ENCODE measurements at places on chromosomes 7 and 10.

DNA sequence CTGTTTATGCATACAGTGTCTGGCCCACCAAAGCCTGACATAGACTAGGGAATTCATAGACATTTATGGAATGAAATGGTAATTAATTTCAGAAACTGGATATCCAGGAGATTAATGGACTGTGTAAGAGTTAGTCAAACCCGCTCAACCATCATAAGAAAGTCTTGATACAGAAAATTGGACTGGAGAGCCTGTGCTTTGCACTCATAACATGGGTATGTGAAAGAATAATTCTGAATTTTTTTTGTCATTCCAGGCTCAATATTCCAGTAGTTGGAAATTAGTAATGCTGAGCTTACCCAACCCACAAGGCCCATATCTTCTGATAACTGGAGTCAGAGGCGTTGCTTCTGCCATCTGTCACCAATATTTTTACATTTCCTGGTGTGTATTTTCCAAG, 799.7 kb upstream of the IGFBP3 start:
- no peak for DNase-seq

DNA sequence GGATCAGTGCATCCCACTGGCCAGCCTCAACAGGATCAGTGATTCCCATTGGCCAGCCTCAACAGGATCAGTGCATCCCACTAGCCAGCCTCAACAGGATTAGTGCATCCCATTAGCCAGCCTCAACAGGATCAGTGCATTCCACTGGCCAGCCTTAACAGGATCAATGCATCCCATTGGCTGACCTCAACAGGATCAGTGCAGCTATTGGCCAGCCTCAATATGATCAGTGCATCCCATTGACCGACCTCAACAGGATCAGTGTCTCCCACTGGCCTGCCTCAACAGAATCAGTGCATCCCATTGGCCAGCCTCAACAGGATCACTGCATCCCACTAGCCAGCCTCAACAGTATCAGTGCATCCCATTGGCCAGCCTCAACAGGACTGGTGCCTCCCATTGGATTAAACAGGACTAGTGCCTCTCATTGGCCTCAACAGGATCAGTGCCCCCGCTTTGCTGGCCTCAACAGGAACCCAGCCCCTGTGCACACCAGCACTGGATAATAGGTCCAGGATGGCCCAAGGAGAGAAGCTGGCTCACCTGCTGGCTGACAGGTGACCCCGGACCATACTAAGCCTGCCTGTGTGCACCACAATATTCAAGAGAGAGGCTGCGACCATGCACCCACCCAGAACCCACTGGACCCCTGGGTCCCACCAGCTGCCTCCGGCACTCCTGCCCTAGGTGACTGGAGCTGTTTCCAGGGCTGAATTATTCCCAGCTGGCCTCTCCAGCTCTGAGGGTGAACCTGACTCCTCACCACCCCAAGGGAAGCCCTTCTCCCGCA, 59.9 kb downstream of the PDGFA start:
- no peak for DNase-seq

GRCh38 chr7:69696686-69697685, 98.7 kb downstream of the AUTS2 start:
- DNase-seq: no peak

GRCh38 chr7:88395715-88396114, 89.0 kb upstream of the STEAP4 start:
- no peak for DNase-seq

- DNase-seq: no peak
Observed at GRCh38 chr10:127836176-127836575, 56.6 kb downstream of the CLRN3 start.

DNA sequence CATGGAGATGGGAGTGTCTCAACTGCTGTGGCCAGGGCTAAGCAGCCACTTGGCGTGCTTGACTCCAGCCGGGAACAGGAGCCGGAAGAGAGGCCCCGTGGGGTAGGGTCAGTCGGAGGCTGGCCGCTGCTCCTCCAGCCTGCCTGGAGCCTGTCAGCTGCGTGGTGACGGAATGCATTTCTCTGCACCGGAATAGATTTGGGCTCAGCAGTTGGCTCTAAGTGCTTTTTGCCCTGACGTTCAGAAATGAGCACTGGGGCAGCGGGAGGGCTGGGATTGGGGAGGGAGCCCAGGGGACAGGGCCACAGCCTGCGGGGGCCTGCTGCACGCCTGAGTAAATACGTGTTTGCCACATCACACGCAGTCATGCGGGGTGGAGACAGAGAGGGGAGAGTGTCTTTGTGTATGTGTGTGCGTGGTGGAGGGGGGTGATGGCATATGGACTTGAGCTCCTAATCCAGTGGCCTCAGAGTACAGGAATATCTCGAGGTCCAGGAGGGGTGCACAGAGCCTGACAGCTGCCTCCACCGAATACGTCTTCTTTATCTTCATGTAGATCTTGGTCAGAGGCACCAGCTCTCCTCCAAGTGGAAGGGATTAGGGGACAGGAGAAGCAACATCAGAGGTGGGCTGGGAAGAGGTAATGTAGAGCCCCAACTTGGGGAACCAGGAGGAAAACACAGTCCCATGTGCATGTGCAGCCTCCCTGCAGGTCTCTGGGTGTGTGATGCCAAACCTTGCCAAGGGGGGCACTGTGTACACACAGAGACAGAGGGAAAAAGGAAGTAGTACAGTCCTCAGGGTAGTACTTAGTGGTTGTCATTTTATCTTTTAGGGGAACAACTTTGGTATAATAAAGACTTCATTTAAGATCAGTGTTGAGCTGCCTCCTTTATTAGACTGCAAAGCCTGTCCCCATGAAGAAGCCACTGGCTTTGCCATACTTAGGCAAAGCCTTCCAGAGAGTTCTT, 151.4 kb downstream of the CDH23 start:
- DNase-seq: no peak

- DNase-seq: no peak
Observed at GRCh38 chr10:101228153-101228965, 904 bp downstream of the LBX1 start.

DNA sequence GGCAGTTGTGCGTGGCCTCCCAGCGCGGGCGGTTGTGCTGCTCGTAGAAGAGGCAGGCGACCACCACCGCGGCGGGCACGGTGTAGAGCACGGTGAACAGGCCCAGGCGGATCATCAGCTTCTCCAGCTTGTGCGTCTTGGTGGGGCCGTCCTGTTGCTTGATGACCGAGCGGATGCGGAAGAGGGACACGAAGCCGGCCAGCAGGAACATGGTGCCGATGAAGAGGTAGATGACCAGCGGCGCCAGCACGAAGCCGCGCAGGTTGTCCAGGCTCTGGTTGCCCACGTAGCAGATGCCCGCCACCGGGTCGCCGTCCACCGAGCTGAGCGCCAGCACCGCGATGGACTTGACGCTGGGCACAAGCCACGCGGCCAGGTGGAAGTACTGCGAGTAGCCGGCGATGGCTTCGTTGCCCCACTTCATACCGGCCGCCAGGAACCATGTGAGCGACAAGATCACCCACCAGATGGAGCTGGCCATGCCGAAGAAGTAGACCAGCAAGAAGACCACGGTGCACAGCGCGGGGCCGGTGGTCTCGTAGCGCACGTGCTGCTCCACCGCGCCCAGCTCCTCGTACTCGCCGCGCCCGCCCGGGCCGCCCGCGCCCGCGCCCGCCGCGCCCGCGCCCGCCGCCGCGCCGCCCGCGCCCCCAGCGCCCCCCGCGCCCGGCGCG, 2.2 kb downstream of the FZD8 start:
- DNase-seq: no peak

- DNase-seq: no peak
Observed at GRCh38 chr10:88236121-88236743, 346.9 kb downstream of the RNLS start.

GRCh38 chr7:155254018-155254417, 43.7 kb upstream of the INSIG1 start:
- DNase-seq: no peak

GRCh38 chr7:131225619-131226513, 101.8 kb upstream of the MKLN1 start:
- DNase-seq: no peak

DNA sequence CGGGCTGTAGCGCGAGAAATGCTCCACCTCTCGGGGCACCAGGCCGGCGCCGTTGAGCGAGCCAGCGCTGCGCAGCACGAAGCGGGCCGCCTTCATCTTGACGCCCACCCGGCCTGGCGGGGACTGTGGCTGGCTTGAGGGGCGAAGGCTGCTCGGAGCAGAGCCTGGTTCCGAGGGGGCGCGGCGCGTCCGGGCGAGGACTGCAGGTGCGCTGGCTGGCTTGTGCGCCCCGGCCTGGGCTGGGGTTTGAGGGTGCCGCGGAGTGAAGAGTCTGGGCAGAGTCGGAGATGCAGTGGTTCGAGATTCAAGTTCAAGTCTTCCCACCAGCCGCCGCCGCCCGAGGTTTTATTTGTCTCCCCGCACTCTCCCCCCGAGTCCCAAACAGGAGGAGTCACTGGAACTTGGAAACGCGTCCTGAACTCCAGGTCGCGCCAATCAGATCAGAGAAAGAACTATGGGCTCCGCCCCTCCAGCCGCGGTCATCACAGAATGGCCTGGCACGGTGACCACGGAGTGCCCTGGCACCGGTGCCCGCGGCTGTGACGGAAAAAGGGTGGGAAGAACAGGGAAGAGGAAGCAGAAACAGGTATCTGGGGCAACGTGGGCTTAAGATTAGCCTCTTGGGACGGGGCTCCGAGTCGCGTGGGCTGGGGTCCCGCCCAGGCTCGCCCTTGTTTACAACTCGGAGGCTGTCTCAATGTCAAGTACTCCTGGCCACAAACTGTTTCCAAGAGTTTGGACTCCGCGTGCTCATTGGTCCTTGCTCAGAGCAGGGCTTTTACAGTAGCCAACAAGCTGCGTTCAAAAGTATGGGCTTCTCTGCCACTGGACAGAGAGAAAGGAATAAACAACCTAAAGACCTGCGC, at the start of gene PDK4:
PDK4 (minus strand) TSS at position 319 of the 866 bp plus-strand sequence; CDS start at position 96, 223 bp downstream.
- DNase-seq: no peak

DNA sequence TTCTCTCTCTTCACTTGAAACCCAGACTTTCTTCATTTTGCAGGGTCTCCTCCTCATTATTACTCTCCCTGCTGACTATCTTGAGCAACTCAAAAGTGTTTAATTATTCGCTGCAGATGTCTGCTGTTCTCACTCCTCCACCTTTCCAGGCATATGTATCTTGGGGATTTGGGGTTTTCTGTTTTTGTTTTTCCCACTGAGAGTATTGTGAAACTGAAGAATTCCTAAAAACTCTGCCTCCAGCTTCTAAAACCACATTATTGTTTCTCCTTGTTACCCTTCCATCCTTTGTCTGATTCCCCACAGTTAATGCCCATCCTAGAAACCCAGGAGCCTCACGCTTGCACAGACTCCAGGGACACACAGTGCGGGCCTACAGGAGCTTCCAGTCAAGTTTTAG, 51.3 kb downstream of the WNT2 start:
- DNase-seq: no peak

DNA sequence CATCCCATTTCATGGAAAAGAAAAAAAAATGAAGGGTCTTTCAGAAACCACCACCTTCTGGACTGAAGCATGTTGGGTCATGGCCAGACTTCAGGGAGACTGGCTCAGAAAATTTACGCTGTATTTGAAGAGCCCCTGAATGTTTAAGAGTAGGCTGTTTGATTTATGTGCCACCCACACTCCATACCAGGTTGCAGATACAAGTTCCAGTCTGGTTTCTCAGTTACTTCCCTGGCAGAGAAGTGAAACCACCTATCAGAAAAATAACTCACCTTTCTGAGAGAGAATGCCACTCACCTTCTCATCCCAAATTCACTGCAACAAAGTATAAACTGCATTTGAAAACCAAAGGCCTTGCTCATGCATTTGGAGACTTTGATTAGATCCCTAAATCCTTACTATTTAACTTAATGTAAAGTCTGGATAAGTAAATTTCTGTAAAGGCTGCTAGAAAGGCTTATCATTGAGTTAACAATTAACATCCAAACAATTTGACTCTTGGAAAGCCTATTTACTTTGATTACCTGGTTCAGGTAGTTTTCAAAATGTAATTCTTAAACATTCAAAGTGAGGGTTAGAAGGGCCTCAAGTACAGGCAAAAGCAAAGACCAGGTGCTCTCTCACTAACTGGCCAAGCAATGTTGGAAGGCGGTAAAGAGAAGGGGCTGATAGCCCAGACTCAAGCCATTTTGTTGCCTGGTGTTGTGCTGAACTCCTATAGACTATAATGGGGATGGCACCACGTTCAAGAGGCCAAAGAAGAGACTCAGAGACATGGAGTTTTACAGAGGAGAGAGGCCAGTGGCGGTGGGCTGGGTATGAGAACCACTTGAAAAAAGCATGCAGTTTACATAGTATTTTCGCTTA, 12.8 kb upstream of the ADD3 start:
- no peak for DNase-seq

- DNase-seq: no peak
Observed at GRCh38 chr10:75441196-75441595, 9.8 kb downstream of the LRMDA start.

- DNase-seq: no peak
Observed at GRCh38 chr10:2665772-2666171, 401.6 kb upstream of the PFKP start.

DNA sequence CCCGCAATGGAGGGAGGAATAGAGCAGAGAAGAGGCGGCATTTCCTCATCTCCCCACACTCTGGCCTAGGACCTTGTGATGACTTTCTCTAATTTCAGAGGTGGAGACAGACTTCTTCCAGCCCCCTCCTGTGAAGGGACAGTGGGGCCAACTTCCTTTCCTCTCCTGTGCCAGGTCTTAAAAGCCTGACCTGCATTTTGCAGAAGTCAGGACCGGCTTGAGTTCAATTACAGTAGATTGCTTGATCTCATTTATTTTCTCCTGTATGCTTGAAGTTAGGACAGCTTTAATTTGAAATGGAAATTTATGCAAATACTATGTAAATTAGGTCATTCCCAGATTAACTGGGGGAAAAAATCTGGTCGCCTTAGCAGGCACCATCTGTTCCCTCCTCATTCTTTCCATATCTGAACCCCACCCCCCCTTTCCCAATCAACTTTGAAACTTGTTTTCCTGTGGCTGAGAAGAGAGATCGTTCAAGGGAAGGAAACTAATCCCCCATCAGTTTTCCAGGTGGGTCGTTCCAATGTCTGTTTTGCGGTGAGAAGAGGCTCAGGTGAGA, 57.1 kb downstream of the SYPL1 start:
- DNase-seq: no peak

DNA sequence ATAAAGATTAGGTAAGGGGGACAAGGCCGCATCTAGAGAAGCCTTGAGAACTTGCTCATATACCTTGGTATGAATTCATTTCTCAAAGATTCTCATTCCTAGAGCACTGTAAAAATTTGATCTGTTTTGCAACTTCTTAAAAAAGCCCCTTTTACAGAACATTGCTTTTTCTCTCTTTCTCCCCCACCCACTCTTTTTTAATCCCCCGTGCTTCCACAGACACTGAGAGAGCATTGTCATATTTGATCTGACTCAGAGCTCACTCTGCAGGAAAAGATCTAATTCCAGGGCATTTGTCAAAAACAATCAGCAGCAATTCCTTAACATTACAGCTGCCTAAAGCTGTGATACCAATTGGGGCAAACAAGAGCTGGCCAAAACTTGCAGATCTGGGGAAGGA, 92.0 kb downstream of the ARHGAP22 start:
- DNase-seq: no peak

GRCh38 chr10:3976718-3977117, 191.7 kb upstream of the KLF6 start:
- DNase-seq: no peak
